Amniotic stem cell (primary cell): ENCODE measurements at places on chromosomes 5 and 9.

GRCh38 chr9:84655447-84655846, 14.1 kb upstream of the NTRK2 start:
- no peak for DNase-seq

DNA sequence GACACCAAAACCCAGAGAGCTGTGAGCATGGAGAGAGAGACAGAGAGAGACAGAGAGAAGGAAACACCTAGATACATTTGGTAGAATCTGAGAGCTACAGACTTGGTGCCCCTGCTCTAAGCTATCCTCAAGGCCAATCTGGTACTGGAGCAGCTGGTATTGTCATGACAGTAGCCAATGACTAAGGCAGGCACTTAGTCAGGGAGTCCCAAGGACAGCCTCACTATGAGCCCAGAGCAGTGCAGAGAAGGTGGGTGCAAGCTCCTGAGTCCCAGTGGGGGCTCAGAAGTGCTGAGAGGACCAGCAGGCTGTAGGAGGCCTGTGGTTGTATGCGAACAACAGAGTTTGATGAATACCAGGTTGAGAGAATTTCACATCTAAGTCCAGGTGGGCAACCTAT, 300.4 kb upstream of the ZNF608 start:
- DNase-seq: no peak

- DNase-seq: no peak
These were observed 235.8 kb downstream of the ROR2 start for GRCh38 chr9:91714020-91714806.

DNA sequence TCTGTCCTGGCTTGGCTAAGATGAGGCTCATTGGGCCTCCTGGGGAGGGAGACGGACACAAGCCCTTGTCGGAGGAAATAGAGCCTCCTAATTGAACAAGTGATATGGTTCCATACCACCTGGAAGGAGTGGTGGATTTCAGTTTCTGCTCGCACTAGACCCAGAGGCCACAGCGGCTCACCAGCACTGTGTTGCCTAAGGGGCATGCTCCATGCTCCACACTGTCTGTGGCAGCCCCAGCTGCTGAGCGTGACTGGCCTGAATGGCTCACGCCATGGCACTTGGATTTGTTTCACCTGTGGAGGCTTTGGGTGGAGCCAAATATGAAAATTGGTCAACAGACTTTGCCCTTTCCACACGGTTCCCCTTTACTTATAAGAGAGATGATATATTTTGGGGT, 181.1 kb downstream of the HSPA4 start:
- no peak for DNase-seq

DNA sequence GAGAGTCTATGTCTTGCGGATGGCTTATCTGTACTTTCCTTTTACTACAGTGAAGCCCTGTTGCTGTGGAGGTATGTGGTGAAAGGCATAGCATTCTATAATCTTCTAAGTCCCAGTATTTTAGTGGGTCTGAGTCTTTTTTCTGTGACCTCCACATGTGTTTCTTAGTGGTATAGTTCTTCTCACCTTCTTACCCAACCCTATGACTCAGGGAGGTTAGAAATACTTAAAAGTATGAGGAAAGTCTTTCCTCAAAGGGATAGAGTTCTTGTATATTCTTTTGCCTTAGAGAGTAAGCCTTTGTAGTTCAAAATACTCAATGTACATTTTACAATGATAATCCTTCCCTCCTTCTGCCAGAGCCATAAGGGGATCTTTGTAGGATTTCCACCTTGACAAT, 621.9 kb upstream of the CTNND2 start:
- no peak for DNase-seq

GRCh38 chr5:80867233-80867632, 92.9 kb upstream of the RASGRF2 start:
- no peak for DNase-seq

- DNase-seq: no peak
These were observed 111.3 kb upstream of the ZNF462 start for GRCh38 chr9:106751681-106752080.
